HS-5 (cell line): ENCODE measurements at places on chromosomes 7 and 10.

DNA sequence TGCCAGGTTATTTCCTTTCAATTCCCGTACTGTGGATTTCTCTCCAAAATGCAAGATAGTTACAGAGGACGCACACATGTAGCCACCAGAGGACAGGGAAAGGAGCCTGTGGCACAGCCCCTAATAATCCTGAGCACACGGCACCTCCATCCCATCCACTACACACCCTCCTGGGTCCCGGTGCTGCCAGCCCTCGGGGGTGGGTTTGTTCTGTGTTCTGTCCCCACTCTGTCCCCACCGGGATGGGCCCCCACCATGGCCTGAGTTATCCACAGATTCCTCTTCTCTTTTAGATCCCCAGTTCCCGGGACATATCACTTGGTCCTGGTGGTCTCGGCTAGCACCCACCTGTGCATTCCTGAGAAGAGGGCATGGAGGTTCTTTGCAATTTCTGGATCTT lies 196.9 kb upstream of the PPP2R2D start:
- no peak for DNase-seq

DNA sequence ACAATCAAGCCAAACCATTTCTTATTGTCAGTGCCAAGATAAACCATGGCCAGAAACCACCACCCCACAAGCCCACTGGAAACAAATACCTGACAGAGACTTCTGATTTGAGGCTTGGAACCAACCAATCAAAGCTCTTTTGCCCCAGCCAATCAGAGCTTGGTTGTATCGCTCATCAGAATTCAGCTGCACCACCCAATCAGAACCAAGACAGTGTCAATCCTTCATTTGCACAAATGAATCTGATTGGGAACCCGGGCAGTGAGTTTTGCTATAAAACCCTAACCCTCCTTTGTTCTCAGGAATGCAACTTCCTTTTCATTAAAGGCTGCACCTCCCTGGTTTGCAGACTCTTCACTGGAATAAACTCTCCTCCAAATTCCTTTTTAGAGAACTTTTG lies 87.4 kb downstream of the ELAPOR2 start:
- DNase-seq, result no peak

GRCh38 chr7:131586259-131586658 lies 29.8 kb upstream of the PODXL start:
- no peak for DNase-seq

- DNase-seq, result no peak
Observed at GRCh38 chr10:127322286-127322685, 125.9 kb upstream of the INSYN2A start.

GRCh38 chr7:37032258-37032601 lies 307.9 kb upstream of the AOAH start:
- DNase-seq, result no peak

DNA sequence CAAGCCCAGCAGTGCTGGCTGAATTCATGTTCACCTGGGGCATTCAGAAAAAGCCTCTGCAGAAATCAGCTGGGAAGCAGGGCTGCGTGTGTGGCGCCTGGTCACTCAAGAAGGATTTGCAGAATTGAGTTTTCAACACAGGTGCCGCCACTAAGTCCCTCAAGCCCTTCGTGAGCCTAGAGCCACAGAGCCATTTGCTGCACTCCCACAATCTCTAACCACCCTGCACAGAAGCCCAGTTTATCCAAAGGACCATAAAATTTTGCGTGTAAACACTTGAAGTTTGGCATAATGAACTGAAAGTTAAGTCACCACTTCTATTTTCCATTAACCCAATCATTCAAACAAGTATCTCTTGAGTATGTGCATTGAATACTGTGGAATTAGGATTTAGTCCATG lies 136.2 kb downstream of the DIP2C start:
- DNase-seq, result no peak

- DNase-seq, result no peak
Observed at GRCh38 chr10:128286762-128287500, 160.7 kb upstream of the MKI67 start.

- DNase-seq, result no peak
Observed at GRCh38 chr10:74771054-74771453, 55.3 kb upstream of the KAT6B start.

DNA sequence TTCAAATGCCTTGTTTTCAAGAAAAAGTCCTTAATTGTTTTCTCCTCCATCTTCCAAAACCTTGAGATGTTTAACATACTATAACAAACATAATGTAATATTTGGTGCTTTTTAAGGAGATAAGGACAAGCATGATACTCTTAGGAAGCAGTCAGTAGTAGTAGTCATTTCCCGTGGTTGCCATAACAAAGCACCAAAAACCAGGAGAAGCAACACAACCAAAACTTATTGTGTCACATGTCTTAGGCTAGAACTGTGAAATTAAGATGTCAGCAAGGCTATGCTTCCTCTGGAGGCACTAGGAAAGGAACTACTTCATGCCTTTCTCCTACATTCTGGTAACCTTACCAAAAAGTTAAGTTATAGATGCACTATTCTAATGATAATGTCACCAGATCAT lies 106.8 kb downstream of the MBL2 start:
- no peak for DNase-seq

DNA sequence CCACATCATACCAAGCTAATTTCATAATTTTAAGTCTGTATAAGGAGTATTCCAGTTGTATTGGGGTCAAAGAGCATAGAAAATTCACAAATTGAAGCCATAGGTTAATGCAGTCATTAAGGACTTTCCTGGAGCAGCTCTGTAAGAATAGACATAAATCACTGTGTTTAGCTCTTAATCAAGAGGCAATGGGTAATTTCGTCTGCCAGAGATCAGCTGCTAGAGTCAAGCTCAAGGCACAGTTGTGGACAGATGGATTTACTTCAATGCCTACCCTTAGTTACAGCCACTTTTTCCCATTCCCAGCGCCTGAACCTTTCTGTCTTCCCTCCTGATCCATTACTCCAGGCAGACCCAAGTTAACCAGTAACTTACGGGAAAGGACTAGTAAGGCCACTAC lies 40.6 kb upstream of the AGBL3 start:
- no peak for DNase-seq

- DNase-seq, result no peak
Observed at GRCh38 chr7:90777886-90778285, 181.8 kb downstream of the CDK14 start.

DNA sequence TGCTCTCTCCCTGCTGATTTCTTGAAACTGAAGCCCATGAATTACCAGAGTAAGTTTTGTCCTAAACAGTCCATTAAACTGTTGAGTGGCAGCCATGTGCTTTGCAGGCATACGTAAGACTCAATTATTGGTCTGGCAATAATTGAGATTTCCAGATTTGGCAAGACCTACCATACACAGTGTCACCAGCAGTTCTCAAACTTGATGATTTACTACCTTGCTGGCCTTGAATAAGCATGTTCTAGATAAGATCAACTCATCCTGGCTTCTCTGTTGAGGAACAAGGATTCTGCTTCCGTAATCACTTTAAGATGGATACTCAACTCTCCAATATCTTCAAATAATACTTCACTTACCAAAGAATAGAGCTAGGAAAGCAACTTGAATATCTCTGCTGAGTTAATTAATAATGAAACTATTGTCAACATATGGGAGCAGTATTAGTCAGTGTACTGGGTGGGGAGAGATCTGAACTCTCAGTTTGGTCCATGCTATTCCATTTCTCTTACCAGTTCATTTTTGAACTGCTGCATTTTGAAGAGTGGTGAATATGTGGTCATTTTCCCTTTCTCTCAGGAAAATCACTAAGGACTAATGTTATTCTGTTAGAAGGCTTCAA lies 181.4 kb downstream of the IPMK start:
- DNase-seq, result no peak

GRCh38 chr7:134907639-134908038 lies 78.7 kb upstream of the AGBL3 start:
- no peak for DNase-seq

GRCh38 chr7:46448478-46448877 lies 527.4 kb upstream of the IGFBP3 start:
- no peak for DNase-seq

GRCh38 chr10:75013522-75013921 lies 97.9 kb upstream of the SAMD8 start:
- no peak for DNase-seq

DNA sequence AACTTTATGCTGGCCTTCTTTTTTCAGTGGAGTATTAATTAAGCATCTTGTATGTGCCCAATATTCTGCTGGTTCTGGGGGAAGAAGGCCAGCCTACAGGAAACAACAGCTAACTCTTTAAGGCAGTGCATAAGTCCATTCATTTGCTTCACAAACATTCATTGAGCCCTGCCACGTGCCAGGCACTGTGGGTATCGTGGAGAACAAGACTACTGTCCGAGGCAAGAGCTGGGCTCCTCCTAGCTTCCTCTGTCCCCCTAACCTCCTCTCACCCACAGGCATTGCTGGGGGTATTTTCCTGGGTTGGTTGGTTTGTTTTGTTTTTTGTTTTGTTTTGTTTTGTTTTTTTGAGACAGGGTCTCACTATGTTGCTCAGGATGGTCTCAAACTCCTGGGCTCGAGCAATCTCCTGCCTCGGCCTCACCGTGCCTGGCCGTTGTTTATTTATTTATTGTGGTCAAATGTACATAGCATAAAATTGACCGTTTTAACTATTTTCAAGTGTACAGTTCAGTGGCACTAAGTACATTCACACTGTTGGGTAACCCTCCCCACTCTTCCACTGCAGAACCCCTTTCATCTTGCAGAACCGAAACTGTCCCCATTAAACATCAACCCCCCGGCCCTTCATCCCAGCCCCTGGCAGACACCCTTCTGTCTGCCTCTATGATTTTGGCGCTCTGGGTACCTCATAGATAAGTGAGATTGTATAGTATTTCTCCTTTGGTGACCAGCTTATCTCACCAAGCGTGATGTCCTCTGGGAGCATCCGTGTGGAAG lies 32.6 kb downstream of the CHST3 start:
- no peak for DNase-seq

DNA sequence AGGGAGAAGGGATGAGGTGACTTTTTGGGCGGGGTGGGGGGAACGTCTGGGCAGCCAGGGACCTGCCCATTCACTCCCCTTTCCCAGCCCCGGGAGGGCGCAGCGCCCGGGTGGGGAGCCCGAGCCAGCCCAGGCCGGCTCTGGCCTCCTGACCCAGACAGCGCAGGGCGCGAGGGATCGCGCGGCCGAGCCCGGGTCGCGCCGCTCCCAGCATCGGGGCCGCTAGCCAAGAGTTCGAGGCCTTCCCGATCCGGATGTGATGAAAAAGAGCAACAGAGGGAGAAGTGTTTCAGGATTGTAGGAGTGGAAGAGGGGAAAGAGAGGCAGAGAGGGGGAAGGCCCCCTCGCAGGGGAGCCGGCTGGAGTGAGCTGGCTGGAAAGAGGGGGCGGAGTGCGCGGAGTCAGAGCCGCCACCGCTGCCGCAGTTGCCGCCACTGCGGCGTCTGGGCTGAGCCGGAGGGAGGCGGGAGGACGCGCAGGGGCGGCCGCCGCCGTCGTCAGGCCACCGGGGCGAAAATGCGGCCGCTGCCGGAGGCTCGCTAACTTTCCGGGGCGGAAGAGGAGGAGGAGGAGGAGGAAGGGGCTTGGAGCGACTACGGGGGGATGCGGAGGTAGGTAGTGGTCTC lies at the start of gene MDFIC:
MDFIC (plus strand) TSS at position 69 of the 626 bp plus-strand sequence. CDS start 940 bp downstream, outside the sequence.
- no peak for DNase-seq

- no peak for DNase-seq
Observed at GRCh38 chr10:35470248-35470924, 134.1 kb downstream of the CCNY start.

- no peak for DNase-seq
Observed at GRCh38 chr10:7804741-7805140, 13.6 kb upstream of the TAF3 start.

DNA sequence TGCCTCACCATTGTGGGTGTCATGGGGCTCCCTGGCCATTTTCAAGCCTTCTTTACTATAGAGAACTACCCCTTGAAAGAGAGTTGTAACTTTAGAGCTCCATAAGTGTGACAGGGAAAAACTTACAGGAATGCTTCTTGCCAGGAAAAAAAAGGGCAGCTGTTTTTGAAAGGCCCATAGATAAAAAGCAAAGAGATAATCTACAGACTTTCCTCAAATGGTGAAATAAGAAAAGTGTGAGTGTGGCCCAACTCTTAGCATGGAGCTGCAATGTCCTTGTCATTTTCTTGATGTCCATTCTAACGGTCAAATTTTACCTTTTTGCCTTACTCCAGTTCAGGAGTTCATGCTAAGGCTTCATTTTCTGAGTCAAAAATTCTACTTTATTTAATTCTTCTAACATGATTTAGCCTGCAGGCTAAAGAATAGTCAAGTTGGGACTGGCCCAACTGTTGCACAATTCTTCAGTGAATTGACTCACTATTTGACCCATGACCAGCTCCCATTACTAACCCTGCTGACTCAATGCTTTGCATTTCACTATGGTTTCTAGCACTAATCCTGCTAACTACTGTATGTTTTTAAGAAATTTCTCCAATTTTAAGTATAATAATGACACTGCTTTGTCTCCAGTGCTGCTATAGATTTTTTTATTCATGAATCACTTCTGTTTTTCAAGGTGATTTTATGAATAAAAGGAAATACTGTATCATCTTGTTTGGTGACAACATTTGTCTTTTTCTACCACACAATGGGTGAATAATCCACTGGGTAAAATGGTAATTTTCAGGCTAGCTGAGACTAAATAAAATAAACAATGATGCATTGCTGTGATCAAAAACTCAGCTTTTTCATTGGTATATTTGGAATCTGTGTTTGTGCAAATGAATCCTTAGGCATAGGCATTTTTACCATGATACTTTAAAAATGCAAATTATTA lies 41.4 kb upstream of the SGCE start:
- DNase-seq, result peak; percentile 89

- no peak for DNase-seq
Observed at GRCh38 chr7:140060788-140061606, 1.8 kb downstream of the PARP12 start.

- peak; percentile 98 for DNase-seq
Observed at GRCh38 chr10:69348816-69349541, 67.7 kb downstream of the TACR2 start.

DNA sequence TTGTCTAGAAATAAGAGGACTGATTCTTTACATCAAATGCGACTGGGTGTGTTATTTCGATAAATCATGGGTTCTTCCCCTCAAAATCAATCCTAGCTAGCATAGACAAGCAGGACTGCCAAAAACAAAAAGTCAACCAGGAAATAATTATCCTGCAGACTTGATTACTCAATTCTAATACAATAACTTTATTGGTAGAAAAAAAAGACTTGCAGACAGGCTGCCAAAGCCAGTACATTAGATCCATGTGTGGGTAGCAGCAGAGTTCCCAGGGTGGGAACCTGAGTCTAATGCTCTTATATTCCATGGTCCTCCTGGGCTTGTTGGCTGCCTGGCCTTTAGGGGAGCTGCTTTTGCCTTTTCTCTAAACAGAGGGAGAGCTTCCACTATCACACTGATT lies 7.8 kb downstream of the AFAP1L2 start:
- DNase-seq, result no peak

DNA sequence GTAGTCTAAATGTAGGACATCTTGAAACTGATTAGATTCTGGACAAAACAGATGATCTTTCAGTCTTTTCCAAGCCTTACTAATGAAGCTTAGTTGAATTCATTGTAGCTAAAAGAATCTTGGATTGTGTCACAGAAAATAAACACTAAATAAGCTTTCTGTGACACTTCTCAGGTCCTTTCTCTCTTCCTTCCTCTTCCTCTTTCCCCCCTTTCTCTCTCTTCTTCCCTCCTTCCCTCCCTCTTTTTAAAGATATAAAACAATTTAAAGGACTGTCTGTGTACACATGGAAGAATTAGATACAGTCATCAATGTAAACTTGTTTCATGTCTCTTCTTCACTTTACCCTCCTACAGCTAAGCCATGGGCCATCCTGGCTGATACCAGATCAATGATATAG lies 5.3 kb upstream of the COMMD3 start:
- no peak for DNase-seq
